ENCODE measurements at places on chromosomes 3 and 15.

GRCh38 chr3:183879243-183879642 lies 5.4 kb downstream of the PARL start:
- no peak for DNase-seq

- DNase-seq = peak; percentile 8
Measured at GRCh38 chr3:126259411-126260391, 79.3 kb upstream of the ALDH1L1 start.

GRCh38 chr3:58071480-58071971 lies 63.3 kb downstream of the FLNB start:
- DNase-seq = no peak

- no peak for DNase-seq
Measured at GRCh38 chr3:123586968-123587367, 2.1 kb upstream of the HACD2 start.

DNA sequence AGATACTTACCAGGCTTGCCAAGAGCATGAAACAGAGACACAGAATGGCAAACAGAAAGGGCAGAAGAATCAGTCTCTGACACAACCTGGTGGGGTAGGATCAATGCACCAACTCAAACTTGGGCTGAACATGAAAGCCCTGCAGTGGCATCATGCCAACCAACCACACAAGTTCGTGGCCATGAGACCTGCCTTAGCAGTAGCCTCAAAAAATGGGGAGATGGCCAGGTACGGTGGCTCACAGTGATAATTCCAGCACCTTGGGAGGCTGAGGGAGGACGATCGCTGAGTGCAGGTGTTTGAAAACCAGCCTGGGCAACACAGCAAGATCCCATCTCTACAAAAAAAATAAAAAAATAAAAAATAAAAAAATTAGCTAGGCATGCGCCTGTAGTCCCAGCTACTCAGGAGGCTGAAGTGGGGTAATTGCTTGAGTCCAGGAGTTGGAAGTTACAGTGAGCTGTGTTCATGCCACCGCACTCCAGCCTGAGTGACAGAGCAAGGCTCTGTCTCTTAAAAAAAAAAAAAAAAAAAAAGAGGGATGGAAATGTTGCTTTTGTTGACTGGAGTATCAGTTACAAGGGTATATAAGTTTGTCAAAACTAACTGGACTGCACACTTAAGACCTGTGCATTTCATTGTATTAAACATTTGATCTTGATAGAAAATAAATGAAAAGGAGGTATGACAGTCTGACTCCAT lies 93.4 kb downstream of the XXYLT1 start:
- no peak for DNase-seq

DNA sequence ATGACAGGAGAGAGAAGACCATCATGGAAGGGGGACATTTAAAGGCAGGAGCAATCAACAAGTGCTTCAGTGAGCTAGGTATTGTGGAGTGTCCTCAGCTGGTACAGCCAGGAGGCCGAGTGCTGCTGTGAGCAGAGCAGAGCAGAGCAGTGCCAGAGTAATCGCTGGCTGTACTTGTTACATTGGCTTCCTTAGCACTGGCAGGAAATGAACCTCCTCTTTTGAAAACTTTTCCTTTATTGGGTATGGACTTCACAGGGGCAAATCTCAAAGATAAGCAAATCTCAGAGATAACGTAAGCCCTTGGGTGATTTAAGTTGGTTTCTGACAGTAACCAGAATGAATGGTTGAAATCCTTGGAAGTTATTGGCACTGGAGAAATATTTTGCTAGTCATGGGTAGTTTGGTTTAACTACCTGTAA lies 2.1 kb downstream of the SH3GL3 start:
- no peak for DNase-seq

DNA sequence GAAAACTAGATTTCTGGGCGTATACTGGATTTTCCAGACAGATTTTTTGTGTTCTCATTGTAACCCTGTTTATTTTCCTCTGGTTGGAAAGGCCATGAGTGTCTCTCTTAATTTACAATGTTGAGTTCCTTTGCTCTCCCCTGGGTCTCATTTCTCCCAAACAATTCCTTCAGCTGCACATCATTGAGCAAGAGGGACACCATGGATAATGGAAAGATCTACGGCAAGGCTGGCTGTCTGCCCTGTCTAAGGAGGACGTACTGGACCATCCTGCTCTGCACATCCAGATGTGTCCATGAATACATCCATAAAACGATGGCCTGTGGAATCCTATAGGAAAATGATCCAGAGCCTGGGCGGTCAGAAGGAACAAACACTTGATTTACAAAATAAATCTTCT lies 258.1 kb upstream of the MCTP2 start:
- DNase-seq = no peak

- no peak for DNase-seq
Measured at GRCh38 chr3:117898722-117899522, 1135.7 kb downstream of the IGSF11 start.

- no peak for DNase-seq
Measured at GRCh38 chr15:57370929-57371328, 5.4 kb upstream of the CGNL1 start.

DNA sequence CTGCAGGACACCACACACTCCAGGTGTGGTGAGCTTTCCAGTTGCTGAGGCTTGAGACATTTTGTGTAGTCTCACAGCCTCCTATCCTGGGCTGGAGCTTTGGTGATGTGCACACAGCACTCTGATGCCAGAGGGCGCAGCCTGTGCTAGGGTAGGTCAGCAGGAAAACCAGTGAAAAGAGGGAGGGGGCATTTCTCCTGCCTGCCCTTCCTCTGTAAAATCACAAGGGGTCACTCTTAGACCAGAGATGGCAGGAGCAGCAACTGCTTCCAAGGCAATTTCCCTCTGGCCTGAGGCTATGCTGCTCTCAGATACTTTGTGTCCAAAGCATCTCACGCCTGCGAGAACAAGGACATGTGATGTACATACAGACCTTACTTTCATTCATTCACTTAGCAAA lies 16.5 kb upstream of the MUSTN1 start:
- DNase-seq = peak; percentile 29

DNA sequence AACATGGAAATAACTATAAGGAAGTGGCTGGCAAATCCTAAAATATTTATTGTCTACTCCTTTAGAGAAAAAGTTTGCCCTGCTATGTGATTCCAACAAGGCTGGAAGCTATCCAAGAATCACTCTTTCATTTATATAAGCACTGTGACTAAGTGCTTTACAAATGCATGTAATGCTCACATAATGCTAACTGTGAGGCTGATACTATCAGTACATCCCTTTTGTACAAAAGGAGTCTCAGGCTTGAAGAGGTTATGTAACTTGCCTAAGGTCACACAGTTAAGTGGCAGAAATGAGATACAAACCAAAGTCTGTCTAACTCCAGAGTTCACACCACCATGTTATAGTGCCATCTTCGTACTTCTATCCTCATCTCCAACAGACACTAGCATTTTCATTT lies 17.0 kb downstream of the TOPBP1 start:
- DNase-seq = no peak

- DNase-seq = no peak
Measured at GRCh38 chr15:80456517-80457492, 52.6 kb downstream of the ARNT2 start.

GRCh38 chr3:181279239-181279565 lies 289.7 kb upstream of the DNAJC19 start:
- DNase-seq = no peak

- DNase-seq = no peak
Measured at GRCh38 chr15:99957642-99958013, 224.4 kb upstream of the LYSMD4 start.

All from CD8-positive, alpha-beta T cell (primary cell).